ENCODE measurements at places on chromosomes 16 and 17.

GRCh38 chr16:66954097-66954659 lies 6.9 kb upstream of the CES3 start:
- DNase-seq: peak; percentile 19

GRCh38 chr16:15811481-15812400 lies 45.1 kb downstream of the MYH11 start:
- DNase-seq: no peak

GRCh38 chr16:25868106-25868505 lies 176.3 kb downstream of the HS3ST4 start:
- no peak for DNase-seq

- DNase-seq: no peak
These were observed 17.3 kb upstream of the EEF2K start for GRCh38 chr16:22188595-22189442.

GRCh38 chr17:71511266-71511995 lies 609.4 kb upstream of the SOX9 start:
- no peak for DNase-seq

GRCh38 chr17:29445844-29446243 lies 55.7 kb downstream of the TAOK1 start:
- no peak for DNase-seq

DNA sequence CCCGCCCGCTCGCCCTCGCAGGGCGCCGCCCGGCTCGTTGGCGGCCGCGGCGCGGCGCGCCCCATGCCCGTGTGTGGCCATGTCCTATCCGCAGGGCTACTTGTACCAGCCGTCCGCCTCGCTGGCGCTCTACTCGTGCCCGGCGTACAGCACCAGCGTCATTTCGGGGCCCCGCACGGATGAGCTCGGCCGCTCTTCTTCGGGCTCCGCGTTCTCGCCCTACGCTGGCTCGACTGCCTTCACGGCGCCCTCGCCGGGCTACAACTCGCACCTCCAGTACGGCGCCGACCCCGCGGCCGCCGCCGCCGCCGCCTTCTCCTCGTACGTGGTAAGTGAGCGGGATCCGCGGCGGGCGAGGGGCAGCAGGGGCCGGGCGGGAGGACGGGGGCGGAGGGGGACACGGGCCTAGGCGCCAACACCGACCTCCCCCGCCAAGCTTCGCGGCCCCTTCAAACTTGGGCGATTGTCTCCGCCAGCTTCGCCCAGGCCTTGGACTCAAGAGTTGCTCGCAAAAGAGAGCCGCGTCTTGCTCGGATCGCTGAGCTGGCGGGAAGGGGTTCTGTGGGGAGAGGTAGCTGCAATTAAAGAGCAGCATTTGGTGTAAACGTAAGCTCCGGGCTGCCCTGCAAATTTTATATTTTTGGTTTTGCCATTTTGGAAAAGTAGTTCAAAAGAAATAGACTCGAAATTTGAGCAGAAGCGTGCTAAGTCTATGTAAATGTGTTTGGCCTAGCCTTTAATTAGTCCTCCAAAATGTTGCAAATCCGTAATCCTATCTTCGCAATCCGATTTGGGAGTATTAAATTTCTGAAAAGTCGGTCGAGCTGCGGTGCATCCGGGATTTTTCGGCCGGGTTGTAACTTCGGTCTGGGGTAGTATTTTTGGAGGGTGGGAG lies 702 bp downstream of the IRX5 start:
- DNase-seq: no peak
